ENCODE measurements at places on chromosomes 2 and 18. TPM values are rescaled to one million over a fixed set of nuclear protein-coding genes. Genes with fewer than 3 reads are reported as not detected.

Gene NEU4
- polyA plus RNA-seq = 16.3 TPM

Gene FAM110C
- 10.1 TPM for polyA plus RNA-seq

Gene KLF7
- 0.60 TPM for polyA plus RNA-seq

Gene CCDC141
- polyA plus RNA-seq = not detected

Measured in sigmoid colon (tissue), 7 donors.